Activated CD4-positive, alpha-beta memory T cell treated with anti-CD3 and anti-CD28 coated beads, Interleukin-2, amount 10 ng/mL, durations not matched to agents 7 days and 5 days (primary cell): ENCODE measurements at places on chromosomes 5 and 9.

DNA sequence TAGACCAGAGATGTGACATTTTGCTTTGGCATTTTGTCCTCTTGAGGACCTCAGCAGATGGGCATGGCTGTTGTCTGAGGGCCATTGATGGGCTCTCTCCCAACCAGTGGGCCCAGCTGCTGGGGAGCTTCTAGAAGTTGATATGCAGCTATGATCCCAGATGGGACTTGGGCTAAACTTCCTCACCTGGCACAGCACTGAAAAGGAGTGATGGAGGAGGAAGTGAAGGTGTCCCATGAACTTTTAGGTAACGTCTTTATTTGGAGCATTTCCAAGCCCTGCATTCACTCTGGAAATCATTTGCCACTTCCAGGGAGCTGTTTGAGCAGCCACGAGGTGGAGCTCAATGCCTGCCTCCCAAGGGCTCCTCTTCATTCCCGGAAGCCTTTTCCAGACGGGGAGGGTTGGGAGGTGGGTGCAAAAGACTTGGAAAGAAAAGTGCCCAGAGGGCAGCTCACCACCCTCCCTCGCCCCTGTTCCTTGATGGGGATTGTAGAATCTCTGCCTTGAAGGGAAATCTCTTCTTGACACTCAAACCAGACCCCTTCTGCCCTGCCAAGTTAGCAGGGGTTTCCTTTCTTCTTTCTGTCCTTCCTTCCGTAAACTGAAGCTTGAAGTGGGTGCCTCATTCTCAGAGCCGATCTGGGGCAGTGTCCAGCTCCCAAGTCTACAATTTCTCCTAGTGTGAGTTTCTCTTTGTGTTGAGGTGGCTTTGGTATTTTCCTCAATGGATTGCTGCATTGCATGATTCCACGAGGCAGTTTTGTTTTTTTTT is 18.1 kb upstream of the NEUROG1 start:
- H3K4me1 ChIP-seq = no peaks in the 10 kb centered on the region
- no peak for DNase-seq
- no peak overlapping the region for H3K27ac ChIP-seq

- peaks cover 4% of the 10 kb centered on the region for H3K27me3 ChIP-seq
- no peaks in the 10 kb centered on the region for H3K36me3 ChIP-seq
- no peaks in the 10 kb centered on the region for H3K4me1 ChIP-seq
- H3K27ac ChIP-seq = no peak overlapping the region
These were observed 7.9 kb upstream of the AMBP start for GRCh38 chr9:114086009-114086408.

DNA sequence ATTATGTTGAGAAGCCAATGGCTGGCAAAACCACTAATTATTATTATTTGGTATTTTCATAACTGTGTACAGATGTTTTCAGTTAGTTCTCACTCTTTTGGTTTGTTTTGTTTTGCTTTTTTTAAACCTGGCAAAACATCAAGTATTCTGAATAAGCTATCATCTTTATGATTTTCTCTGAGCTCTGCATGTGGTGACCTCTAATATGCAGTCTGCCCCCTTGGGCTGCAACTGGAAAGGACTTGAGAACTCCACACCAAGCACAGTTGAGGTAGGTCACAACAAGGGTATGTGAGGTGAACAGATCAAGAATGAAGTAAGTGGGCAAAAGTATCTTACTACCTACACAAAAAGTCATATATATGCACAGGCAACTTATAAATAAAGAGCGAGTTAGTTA is 202.2 kb downstream of the NFIB start:
- no peak overlapping the region for H3K4me3 ChIP-seq
- H3K36me3 ChIP-seq = no peaks in the 10 kb centered on the region
- DNase-seq = no peak
- H3K27me3 ChIP-seq = no peaks in the 10 kb centered on the region

GRCh38 chr5:108028883-108029282 is 353.0 kb downstream of the FBXL17 start:
- no peak for DNase-seq
- no peaks in the 10 kb centered on the region for H3K36me3 ChIP-seq
- H3K27ac ChIP-seq = no peak overlapping the region
- H3K4me3 ChIP-seq = no peak overlapping the region
- H3K4me1 ChIP-seq = no peaks in the 10 kb centered on the region
- no peaks in the 10 kb centered on the region for H3K27me3 ChIP-seq

DNA sequence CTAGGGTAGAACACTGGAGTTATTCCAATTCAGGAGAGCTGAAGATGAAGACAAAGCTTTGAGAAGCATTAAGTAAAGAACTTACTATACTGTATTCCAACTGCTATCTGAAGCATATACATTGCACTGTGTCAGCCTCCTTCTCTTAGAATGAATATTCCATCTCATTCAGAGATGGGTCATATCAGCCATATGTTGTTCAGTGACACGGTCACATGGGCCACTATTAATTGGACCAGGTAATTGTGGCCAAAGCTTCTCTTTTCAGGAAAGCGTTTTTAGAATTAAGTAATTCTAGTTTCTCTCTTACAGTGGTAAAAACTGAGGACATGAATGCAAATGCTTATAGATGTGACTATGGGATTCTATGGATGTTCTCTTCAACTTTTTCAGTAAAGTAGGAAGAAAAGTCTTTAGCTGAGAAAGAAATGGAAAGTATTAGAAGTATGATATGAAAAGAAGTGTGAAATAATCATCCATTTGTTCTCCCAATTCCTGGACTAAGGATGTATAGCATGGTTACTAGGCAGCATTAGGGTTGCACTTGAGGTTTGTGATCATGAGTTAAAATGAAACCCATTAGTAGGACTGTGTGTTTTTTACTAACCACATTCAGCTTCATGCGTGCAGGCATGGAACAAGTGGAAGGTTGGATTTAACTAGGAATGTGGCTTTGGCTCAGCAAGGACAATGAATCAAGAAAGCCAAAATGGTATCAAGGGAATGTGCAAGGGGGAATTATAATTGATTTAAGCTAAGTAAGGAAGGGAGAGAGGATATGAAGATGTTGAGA is 40.9 kb downstream of the CETN3 start:
- no peak overlapping the region for H3K4me3 ChIP-seq
- H3K4me1 ChIP-seq = no peaks in the 10 kb centered on the region
- DNase-seq = no peak
- peaks cover 3% of the 10 kb centered on the region for H3K27me3 ChIP-seq

GRCh38 chr5:31682851-31683250 is 43.9 kb downstream of the PDZD2 start:
- no peak overlapping the region for H3K4me3 ChIP-seq
- DNase-seq = no peak
- no peaks in the 10 kb centered on the region for H3K4me1 ChIP-seq
- peaks cover 5% of the 10 kb centered on the region for H3K27me3 ChIP-seq
- no peak overlapping the region for H3K27ac ChIP-seq
- no peaks in the 10 kb centered on the region for H3K36me3 ChIP-seq

GRCh38 chr9:135614821-135615665 is 24.3 kb downstream of the GLT6D1 start:
- no peaks in the 10 kb centered on the region for H3K27me3 ChIP-seq
- H3K4me3 ChIP-seq = no peak overlapping the region
